Fibroblast of upper back skin (primary cell): ENCODE measurements at places on chromosomes 12 and 14.

GRCh38 chr14:100715332-100715731 lies 11.4 kb upstream of the DLK1 start:
- no peak for DNase-seq

DNA sequence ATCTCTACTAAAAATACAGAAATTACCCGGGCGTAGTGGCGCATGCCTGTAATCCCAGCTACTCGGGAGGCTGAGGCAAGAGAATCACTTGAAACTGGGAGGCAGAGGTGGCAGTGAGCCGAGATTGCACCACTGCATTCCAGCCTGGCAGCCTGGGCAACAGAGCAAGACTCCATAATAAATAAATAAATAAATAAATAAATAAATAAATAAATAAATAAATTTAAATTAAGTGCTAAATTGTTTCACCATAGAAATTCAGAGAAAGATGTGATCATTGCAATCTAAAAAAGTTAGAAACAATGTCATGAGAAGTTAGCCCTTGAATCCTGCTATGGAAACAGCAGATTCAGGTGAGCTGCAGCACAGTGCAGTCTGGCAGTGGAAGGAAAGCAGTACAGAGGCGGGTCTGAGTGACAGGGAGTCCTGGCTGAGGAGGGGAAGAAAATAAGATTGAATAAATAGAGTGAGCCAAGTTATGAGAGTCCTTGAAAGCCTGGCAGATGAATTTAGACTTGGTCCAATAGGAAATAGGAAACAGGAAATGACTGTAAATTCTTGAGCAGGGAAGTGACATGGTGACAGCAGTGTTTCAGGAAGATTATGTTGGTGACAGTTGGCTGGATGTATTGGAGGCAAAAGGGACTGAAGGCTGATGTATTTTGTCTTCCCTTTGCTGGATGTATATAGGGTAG lies 241.5 kb downstream of the GXYLT1 start:
- DNase-seq: no peak

DNA sequence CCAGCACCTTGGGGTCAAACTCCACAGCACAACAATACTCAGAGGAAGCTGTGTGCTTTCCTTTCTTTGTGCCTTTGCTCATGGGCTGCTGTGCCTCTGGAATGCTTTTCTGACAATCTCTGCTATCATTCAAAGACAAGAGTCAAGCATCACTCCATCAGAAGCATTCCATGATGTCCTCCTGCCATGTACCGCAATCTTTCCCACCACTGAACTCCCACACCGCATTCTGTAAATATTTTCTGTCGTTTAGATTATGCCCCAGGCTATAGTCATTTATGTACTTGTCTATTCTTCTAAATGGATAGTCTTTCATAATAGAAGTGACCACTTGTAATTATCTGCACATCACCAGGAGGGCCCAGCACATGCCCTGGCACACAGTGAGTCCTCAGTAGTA lies 327.8 kb downstream of the PDZRN4 start:
- no peak for DNase-seq

DNA sequence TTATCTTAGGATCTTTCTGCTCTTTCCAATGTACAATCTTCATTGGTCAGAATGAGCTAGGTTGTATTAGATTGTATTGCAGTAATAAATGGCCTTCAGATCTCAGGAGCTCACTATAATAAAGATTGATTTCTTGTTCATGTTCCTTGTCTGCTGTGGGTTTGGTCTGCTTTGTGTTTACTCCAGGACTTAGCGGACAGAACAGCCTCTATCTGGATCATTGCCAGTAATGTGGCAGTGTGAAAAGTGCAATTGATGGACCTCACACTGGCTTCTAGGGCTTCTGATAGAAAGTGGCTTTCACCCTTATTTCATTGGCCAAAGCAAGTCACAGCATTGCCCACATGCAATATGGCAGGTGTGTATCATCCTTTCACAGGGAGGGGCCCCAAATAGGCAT lies 81.2 kb downstream of the BTG1 start:
- DNase-seq: no peak

DNA sequence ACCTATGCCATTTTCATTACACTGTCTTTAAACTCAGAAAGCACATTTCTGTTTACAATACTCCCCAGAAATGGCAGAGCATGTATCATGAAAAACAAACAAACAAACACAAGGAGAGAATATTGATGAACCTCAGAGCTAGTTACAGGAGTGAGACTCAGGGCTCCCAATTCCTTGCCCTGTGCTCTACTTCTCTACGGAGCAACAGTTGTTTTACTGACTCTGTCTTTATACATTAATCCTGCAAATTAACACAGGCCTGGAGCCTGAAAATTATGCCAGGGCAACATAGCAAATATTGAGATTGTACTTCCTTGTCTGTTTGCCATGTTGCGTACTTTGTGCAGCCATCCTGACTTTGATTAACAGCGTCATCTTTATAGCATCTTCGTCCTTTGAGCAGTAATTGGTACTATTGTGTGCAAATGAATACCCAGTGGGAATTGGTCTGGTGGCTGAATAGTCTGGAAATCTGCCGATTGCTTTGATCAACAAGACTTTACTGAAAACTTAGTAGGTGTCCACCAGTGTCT lies 15.2 kb upstream of the AKAP6 start:
- no peak for DNase-seq

DNA sequence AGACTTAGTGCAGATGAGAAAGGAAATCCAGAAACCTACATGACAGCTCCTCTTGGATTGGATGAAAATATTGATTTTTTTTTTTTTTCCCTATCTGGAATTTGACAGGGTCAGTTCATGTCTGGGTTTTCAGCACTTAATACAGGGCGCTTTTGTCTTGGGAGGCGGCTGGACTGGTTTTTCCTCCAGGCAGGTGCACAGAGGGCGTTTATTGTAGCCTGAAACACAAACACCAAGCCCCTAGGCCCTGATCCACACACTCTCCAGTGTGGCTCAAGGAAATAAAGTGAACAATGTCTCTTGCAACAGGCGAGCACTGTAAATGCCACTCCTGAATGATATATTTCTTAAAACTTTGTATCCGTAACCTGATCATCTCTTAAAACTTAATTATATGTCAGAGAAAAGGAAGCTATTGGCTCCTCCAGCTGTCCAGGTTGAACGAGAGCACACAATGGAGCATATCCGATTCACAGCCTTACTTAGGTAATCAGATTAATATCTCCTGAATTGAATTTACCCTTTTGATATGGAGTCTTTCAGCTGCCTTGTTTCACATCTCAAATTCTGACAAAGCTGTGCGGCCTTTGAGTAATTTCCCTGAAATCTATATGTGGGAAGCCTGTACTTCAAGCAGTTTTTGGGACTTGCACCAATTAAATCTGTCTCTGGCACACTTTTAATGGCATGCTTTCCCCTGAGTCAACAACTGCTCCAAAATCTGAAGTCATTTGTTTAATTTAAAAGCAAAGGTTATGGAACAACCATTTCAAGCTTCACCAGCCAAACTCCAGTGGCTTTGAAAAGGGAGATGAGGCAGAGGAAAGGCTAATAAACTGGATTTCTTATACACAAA lies 485.7 kb downstream of the ZFP36L1 start:
- no peak for DNase-seq

GRCh38 chr12:4330203-4330602 lies 9.2 kb downstream of the TIGAR start:
- DNase-seq: no peak

DNA sequence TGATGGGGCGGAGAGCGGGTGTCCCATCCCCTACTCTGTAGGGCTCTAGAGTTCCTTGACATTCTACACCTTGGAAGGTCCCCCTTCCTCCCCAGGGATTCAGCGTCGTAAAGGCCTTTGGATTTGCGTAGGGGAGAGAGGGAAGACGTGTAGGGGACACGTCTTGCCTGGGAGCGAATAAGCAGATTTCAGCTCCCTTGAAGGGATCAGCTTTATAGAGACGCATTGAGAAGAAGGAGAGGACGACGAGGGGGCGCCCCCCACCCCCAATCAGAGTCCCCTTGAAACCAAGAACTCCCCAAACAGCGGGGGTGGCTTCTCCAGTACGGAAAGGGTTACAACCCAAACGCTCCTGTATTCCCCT lies 324 bp downstream of the CALCOCO1 start:
- DNase-seq: peak; percentile 22

- DNase-seq: no peak
These were observed 245.1 kb upstream of the AVPR1A start for GRCh38 chr12:63396135-63396534.

DNA sequence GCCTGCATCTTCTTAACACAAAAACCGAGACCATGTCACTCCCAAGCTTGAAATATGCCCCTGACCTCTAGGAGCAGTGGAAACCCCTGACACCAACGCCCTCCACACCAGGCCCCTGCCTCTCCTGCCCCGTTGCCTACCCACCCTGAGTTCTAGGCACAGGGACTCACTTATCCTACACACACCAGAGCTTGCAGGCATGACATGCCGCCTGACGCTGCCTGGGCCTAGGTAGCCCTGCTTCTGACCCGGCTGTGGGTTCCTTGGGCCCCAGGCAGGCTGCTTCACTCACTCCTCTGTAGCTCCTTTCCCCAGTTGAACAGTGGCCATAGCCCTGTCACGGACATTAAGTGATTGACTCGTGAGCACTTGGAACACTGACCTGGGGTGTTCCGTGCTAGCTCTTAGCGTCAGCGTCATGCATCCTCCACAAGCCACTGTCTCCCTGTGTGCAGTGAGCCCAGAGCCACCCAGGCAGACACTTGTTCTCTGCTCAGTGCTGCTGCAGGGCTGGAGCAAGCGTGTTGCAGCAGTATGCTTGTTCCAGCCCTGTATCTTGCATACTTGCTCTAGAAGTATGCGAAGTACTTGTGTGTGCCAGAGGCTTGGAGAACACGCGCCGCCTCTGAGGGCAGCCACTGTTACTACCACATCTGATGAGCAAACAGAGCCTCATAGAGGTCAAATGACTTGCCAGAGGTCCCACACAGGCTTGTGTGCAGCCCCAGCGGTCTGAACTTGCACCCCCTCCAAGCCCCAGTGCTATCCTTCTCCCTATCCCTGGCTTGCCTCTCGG lies 15.6 kb downstream of the OTUB2 start:
- peak; percentile 25 for DNase-seq

- no peak for DNase-seq
These were observed 1585.3 kb upstream of the TMEM132C start for GRCh38 chr12:126681676-126682075.

GRCh38 chr12:32583534-32583933 lies 95.6 kb upstream of the DNM1L start:
- DNase-seq: peak; percentile 50

GRCh38 chr14:23829736-23830471 lies 123.7 kb upstream of the DHRS4 start:
- DNase-seq: peak; percentile 97

DNA sequence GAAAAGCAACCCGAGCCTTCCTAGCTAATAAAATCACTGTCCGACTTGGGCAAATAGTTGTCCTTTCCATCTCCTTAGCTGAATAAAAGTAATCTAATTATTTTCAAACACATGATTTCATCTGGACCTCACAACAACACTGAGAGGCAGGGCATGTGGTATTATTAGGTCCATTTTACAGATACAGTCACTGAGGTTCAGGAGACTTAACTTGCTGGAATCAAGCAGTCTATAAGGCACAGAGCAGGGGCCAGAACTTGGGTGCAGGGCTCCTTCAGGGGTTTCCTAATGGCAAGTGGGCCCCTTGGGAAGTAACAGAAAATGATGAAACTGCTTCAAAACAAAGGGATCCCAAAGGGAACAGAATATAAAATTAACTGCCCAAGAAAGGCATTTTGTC lies 15.5 kb downstream of the PLXNC1 start:
- DNase-seq: no peak

GRCh38 chr12:30732954-30733637 lies 21.7 kb downstream of the CAPRIN2 start:
- DNase-seq: no peak

GRCh38 chr12:46489951-46490388 lies 117.4 kb upstream of the SLC38A2 start:
- peak; percentile 37 for DNase-seq

DNA sequence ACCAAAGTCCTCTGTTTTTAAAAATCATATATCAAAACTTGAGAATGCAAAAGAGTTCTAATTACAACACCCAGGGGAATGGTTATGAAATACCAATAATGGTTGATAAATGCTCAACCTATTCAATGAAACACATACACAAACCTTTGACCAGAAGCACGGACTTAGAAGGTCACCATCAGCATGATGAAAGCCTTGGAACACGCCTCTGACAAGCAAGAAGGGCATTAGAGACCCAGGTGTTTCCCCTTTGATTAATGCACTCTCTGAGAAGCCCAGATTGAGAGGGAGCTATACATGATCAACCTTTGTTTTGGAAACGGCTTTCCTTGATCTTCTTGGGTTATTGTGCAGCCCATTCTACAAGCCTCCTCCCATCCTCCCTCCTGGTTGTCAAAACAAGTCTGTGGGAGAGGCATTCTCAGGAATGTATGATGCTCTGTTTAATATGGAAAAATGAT lies 69.0 kb downstream of the ZFP36L1 start:
- no peak for DNase-seq

DNA sequence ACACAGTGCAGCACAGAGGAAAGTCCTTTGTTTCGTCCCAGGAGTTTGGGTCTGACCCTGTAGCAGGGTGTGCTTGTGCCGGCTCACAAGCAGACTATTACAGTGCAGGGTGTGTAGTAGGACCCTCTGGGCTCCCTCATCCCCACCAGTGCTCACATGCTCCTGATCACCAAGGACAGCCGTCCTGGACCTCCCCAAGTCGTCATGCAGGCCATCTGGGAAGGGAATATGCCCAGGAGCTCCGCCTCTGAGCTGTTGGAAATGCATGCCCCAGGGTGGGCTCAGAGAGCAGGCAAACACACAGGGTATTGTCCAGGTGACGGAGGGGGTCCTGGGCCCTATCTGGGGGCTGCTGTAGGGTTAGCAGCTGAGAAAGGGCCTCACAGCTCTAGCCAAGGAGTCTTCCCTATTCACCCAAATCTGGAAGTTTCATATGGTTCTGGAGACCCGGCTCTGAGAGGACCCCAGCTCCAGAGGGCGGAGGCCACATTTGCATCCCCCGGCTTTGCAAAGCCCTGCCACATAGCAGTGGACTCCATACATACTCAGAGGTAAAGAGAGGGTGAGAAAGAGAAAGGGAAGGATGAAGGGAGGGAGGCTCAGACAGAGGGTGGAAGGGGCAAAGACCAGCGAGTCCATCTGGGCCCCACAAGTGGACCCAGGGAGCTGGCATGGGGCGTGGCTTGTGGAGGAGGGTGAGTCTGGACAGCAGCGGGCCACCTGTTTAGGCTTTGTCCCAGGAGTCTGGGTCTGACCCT lies 53.5 kb upstream of the PPP2R5C start:
- DNase-seq: no peak

GRCh38 chr12:27528788-27529187 lies 4.8 kb downstream of the PPFIBP1 start:
- DNase-seq: no peak

GRCh38 chr12:14654842-14655241 lies 41.6 kb downstream of the GUCY2C start:
- DNase-seq: no peak

GRCh38 chr12:125954362-125954761 lies 889.1 kb downstream of the AACS start:
- DNase-seq: no peak

DNA sequence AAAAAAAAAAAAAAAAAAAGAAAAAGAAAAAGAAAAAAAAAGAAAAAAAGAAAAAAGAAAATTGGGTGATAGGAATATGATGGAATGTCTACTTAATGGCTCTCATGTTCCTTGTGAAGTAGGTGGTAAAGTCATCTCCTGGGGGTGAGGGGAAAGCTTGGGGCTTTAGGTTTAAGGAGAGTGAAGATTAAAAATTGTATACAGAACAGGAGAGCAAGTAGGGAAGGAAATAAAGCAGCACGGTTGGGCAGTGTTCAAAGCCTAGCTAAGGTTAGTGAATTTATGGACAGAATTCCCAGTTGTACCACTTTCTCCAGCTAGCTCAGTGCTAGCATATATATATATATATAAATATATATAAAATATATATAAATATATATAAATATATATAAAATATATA lies 40.0 kb upstream of the SLC2A13 start:
- DNase-seq: no peak
